ENCODE measurements at places on chromosomes 1 and 21. TPM values are rescaled to one million over a fixed set of nuclear protein-coding genes. Genes with fewer than 3 reads are reported as not detected.

The DENND2D gene
- 10.6 TPM for total RNA-seq

The TSTD1 gene
- 23.5 TPM for total RNA-seq

GRCh38 chr1:61481315-61481715 lies 243.6 kb downstream of the TM2D1 start:
- DNase-seq, result no peak

GRCh38 chr1:53860967-53861411 lies 22.9 kb upstream of the NDC1 start:
- DNase-seq, result no peak

Measured in left cardiac atrium (tissue), 4 donors.